ENCODE measurements at places on chromosomes 1 and 21.
A peak's percentile ranks its signal among the peaks of the same experiment; 100 is the strongest.

- no peak for DNase-seq
Observed at GRCh38 chr1:91273875-91274274, 130.8 kb downstream of the HFM1 start.

- peak; percentile 37 for DNase-seq
Observed at GRCh38 chr1:173038875-173039554, 11.7 kb downstream of the TNFSF18 start.

- no peak for DNase-seq
Observed at GRCh38 chr1:234584420-234584805, 25.6 kb downstream of the IRF2BP2 start.

DNA sequence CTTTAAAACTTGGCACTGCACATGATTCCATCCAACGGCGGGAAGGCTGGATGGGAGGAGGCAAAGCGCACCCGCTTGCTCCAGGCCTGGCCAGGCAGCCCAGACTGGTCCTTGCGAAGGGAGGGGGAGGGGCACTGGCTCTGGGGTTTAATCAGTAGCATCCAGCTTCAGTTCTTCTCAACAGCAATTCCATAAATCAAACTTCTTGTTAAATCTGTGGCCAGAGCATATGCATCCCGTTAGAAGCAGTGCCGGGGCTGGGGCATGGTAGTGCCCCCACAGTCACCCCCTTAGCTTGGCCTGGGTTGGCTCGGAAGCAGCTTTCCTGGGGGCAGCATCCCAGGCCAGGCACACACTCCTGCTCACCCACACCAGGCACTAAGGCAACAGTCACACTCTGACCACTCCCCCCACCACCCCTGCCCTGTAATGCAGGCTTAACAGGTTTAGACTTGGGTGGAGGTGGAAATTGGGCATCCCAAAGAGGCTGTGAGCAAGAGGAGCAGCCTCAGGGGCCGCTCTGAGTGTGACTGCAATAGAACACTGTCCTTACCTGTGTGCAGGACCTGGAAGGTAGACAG lies 94.1 kb upstream of the CASZ1 start:
- no peak for DNase-seq

- DNase-seq, result peak; percentile 67
Observed at GRCh38 chr1:153880962-153881361, 41.8 kb downstream of the GATAD2B start.

All from activated CD4-positive, alpha-beta T cell treated with anti-CD3 and anti-CD28 coated beads for 36 hours (primary cell).